ENCODE measurements at places on chromosomes 7 and 10.

GRCh38 chr7:92889081-92889480 lies 52.7 kb upstream of the CDK6 start:
- DNase-seq, result no peak

- DNase-seq, result no peak
Measured at GRCh38 chr7:51135576-51135975, 181.0 kb downstream of the COBL start.

GRCh38 chr7:34189031-34189430 lies 283.7 kb downstream of the BMPER start:
- DNase-seq, result no peak

- DNase-seq, result no peak
Measured at GRCh38 chr7:104803931-104804330, 210.1 kb upstream of the KMT2E start.
